ENCODE measurements at places on chromosomes 4 and X.

GRCh38 chr4:40570348-40571077 lies 59.2 kb downstream of the RBM47 start:
- no peak for DNase-seq

GRCh38 chr4:174394915-174395314 lies 111.2 kb downstream of the CEP44 start:
- DNase-seq, result no peak

DNA sequence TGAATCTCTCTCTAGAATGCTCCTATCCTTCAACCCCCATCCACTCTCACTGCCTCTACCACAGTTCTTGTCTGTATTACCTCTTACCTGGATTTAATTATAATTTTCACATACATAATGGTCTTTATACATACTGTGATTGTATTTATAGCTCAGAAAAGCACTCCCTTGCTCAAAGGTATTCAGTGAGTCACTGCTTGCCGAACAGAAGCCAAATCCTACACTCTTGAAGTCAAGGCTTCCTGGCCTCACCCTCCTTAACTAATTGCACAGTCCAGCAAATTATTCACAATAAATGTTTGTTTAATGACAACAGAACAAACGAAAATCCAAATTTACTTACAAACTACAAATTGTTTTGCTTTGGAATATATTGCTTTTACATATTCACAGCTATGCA lies 159.5 kb downstream of the KLHL13 start:
- no peak for DNase-seq

- no peak for DNase-seq
Observed at GRCh38 chrX:69024161-69024736, 141.0 kb downstream of the PJA1 start.

DNA sequence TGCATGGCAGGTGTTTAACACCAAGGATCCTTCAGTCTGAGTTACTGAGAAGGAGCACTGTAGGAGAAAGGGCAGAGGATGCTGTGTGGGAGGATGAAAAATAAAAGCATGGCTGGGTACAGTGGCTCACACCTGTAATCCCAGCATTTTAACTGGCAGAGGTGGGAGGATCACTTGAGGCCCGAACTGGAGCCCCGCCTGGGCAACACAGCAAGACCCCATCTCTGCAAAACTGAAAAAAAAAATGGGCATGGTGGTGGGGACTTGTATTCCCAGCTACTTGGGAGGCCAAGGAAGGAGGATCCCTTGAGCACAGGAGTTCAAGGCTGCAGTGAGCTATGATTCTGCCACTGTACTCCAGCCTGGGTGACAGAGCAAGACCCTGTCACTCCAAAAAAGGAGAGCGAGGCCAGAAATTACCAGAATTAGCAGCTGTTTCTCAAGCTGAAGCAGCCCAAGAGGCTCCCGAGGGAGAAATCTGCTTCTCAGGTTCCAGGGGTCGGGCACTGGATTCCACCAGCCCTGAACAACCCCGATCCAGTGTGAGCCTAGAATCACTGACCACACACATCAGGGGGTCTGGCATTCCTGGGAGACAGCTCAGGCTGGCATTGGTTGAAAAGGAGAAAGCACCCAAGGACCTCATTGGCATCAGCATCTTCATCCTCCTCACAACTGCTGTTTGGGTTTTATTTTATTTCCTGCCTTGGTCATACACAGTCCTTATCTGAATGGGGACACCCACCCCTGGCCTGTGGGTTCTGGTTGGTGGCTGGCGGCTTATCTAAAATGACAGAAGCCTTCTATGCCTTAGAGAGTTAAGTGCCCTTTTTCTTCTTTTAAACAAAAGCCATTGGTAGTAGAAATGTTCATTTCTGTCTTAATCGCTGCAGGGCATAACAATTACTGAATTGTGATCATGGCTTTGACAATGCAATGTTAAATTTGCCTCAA lies 66.3 kb upstream of the TRIM2 start:
- no peak for DNase-seq

DNA sequence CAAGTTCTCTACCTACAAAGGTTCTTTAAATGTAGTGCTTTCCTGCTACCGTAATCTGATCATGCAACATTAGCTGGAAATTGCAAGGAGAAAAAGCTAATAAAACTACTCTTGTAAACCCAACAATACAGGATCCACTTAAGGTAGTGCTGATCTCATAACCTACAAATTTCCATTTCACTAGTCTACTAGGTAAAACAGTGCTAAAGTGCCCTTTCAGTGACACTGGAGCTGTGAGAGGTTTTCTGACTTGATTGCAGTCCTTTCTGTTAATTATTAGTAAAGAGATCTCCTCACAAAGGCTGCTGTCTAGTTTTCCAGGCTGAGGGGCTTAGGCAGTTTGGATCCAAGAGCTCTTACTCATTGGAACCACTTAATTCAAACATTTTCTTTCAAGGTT lies 1118.7 kb downstream of the SH3BGRL start:
- DNase-seq, result peak; percentile 21

GRCh38 chrX:17737986-17738713 lies 857 bp downstream of the SCML1 start:
- DNase-seq, result peak; percentile 48

GRCh38 chr4:138685316-138685715 lies 330.3 kb upstream of the NOCT start:
- no peak for DNase-seq

DNA sequence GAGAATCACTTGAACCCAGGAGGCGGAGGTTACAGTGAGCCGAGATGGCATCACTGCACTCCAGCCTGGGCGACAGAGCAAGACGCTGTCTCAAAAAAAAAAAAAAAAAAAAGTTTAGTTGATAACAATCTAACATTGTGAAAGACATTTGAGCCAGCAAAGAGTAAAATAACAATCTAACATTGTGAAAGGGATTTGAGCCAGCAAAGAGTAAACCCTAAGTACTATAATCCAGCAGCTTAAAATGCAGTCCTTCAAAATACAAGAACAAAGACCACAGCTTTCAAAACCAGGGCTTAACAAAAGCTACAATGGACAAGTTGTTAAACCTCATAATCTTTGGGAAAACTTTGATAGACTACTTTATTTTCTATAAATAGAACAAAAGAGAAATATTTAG lies 16.9 kb downstream of the MFAP3L start:
- DNase-seq, result peak; percentile 29

- DNase-seq, result no peak
Observed at GRCh38 chrX:148380107-148380506, 120.3 kb upstream of the AFF2 start.

DNA sequence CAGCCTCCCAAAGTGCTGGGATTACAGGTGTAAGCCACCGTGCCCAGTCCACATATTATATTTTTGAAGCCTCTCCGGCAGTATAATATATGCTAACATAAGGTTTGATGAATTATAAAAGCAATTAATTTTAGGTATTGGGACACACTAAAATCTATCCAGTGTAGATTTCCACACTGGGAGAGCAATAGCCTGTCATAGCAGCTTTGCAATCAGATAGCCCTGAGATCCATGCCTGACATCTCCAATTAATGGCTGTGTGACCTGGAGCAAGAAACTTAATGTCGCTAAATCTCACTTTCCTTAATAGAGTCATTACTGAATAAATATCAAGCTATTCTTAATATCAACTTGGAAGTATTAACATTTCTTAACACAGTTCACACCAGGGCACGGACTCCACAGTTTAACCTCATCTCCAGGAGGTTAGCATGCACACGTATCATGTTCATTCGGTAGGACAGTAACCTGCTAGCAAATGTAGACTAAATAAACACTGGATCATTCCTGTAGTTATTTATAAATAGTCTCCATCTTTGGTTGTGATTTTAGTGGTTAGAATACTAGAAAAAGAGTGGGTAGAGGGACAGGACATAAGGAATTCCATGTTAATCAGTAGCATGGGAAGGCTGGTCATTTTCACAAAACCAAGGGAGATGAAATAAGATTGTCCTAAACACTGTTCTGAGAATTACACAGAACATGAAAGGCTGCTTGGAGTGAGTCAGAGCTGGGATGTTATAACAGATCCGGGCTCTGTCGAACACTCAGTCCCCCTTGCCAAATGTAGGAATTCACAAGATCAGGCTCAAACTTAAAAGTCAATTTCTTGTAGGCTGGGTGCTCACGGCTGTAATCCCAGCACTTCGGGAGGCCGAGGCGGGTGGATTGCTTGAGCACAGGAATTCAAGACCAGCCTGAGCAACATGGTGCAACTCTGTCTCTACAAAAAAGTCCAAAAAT lies 254.7 kb downstream of the PALLD start:
- DNase-seq, result no peak

DNA sequence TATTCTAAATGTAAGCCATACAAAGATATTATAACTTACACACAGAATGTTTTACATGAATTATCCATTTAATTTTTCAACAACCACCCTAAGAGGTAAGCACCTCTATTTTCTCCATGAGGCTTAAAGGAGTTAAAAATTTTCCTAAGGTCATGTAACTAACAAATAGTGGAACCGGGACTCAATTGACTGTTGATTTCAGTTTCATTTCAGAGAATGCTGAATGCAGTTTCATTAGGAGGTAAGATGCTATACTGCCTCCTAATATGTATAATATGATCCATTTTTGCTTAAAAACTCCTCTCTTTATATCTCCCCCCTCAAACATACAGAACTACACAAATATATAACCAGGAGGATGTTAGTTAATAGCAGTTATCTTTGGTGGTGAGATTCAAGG lies 29.1 kb downstream of the PHKA1 start:
- DNase-seq, result no peak

GRCh38 chrX:1316527-1316926 lies 20.1 kb upstream of the IL3RA start:
- DNase-seq, result no peak

GRCh38 chr4:31518796-31519250 lies 798.7 kb downstream of the PCDH7 start:
- DNase-seq, result no peak

DNA sequence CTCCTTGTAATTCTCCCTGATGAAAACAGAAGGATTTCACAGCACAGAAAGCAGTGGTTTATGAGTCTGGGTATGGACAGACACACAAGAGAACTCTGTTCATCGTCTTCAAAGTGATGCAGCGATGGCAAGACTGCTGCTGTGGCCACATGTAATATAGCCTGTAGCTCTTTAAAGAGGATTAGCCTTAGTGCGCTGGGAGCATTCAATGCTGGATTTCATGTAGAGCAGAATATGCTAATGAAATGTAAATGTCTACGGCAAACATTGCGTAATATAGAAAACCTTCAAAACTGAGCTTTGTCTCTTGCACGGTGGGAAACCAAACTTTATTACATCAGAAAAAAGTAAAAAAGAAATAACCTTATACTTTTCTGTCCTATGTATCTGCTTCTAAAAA lies 42.9 kb downstream of the ALPK1 start:
- peak; percentile 71 for DNase-seq

DNA sequence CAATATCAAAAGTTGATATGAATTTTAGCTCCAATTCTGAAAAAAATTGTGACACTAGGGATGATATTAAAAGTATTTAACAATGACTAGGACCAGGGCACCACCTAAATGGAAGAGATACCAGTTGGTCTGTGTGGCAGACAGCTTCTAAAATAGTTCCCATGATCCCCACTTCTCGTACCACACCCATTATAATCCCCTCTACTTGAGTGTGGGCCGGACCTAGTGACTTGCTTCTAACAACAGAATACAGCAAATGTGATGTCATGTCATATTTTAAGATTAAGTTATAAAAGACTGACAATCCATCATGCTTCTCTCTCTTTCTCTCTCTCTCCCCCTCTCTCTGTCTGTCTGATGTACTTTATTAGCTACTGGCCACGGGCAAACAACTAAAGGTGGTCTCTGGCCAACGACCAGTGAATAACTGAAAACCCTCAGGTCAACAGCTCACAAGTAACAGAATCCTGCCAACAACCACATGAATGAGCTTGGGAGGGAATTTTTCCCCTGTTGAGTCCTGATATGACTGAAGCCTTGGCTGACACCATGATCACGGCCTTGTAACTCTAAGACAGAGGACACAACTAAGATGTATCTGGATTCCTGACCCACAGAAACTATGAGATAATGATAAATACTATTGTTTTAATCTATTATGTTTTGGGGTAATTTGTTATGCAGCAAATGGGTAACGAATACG lies 34.4 kb downstream of the FAM13A start:
- no peak for DNase-seq

- DNase-seq, result peak; percentile 50
Observed at GRCh38 chrX:134548257-134549201, 88.6 kb downstream of the HPRT1 start.

DNA sequence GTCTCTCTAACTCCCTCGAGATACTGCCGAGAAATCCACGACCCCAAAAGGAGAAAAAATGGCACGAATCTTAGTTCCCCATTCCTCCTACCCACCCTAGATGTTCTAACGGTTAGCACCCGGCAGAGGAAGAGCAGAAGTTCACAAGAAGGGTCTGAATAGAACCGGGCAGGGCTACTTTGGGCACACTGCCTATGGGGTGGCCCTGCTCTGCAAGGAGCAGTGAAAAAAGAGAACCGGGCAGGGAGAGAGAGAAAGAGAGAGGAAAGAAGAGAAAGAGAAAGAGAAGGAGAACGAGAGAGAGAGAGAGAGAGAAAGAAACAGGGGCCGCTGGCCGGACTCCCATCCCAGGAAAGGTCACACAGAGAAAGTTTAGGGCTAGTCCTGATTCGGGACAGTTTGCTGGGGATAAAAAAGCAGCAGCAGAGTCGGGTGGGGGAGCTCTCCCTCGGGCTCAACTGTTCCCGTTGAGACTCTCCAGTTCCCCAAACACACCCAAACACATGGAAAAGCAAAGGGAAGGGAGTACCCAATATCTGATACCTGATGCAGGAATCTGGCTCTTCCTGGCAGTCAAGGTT lies 468 bp downstream of the GLA start:
- DNase-seq, result no peak

DNA sequence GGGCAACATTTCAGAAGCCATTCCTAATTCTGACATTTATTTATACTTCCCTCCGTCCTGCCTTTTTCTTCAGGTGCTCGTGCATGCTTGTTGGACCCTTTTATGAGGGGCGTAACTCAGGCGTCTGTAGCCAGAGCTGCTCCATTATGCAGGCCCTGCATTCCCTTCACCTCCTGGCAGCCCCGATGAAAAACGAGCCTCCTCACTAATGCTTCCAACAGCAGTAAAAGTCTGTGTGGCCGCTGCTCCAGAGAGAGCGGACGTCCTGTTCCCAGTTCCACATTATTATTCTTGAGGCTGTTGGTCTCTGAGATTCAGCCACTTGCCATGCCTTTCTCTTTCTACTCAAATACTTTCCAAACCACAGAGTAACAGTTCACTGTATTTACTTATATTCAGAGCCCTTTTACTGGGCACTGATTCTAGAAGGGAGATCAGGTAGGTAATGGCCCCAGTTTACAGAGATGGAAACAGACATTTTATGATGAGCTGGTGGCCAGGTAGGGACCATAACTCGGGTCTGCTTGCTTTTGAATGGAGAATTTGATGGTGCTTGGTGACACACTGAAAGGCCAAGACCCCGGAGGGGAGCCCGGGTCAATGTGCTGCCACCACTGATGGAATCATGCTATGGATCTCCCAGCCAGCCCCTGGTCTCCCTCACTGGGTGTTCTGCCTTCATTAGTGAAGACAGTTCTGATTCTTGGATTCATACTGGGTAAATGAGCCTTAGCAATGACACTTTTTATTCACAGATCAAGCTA lies 101.0 kb downstream of the GATB start:
- DNase-seq, result no peak

DNA sequence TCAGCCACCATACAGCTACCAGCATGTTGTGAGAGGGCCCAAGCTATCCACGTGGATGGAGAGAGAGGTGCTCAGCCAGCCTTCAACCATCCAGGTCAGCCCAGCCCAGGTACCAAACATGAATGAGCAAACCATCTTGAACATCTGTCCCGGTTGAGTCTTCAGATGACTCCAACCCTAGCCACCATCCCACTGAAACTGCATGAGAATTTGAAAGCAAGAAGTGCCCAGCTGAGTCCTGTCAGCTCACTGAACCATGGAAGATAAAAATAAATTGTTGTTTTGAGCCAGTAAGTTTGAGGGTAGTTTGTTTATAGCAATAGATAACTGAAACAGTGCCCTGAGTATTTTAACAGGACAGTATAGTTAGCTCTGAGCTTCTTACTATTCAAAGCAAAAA lies 7.3 kb upstream of the SEL1L3 start:
- DNase-seq, result no peak

Data from neural progenitor cell (in vitro differentiated cells).